ENCODE measurements at places on chromosomes 12 and 14.

DNA sequence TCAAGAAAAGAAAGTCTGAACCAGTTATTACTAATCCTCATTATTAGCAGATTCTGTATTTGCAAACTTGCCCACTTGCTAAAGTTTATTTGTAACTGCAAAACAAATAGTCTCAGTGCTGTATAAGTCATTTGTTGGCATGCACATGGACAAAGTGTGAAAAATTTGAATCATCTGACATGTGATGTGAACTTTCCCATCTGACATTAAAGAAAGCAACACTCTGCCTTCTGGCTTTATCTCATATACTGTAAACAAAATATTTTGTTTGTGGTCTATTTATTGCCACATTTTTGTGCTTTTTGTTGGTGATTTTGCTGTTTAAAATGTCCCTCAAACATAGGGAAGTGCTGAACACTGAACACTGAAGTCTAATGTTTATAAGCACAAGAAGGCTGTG lies 513.8 kb downstream of the RPL10L start:
- no peak for DNase-seq

GRCh38 chr14:73227812-73228781 lies 9.2 kb upstream of the PAPLN start:
- no peak for DNase-seq

- no peak for DNase-seq
Measured at GRCh38 chr14:68932231-68932630, 46.9 kb downstream of the ACTN1 start.

DNA sequence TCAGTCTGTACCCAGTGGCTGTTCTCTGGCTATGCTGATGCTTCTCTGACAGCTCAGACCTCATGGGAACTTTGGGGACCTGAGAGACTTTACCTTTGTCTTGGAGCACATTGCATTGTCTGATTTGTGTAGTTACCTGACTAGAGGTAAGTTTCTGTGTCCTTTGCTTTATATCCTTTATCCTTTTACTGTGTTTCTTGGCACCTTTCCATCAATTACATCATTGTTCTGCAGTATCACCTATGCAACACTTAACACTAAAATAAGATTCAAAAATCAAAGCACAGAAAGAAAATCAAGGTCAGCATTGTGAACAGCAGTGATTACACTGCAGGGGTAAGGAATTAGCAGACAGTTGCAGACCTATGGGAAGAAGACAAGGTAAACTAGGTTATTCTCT lies 43.8 kb downstream of the SLC35F4 start:
- DNase-seq: no peak

DNA sequence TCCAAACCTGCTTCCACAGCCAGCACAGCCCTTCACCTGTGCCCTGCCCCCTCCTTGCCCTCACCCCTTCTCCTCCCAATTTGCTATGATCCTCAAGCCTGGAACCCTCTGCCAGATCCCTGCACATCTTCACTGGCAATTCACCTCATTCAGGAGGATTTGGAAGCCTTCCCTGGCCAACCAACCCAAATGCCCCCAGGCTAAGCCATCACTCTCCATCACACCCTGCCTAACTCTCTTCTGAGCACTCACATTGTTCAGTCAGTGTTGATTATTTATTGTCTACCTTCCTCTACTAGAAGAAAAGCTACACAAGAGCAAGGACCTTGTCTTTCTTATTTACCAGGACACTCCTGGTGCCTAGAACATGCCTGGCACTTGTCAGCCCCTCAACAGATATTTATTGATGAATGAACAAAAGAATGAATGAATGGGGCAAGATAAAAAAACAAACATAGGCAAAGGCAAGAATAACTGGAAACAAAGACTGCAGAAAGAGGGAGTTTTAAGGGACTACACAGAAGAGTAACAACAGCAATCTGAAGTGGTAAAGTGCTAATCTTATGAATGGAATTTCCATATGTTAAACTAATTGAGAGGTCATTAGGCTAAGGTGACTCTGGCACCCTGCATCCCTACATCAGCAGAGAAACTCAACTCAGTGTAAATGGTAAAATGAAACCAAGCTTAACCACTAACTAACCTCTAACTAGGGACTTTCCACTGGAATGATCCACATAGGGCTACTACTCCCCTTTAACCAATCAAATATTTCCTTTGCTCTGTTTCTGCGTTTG lies 33.4 kb downstream of the TMTC1 start:
- DNase-seq: no peak

- no peak for DNase-seq
Measured at GRCh38 chr12:53090105-53090504, 7.4 kb upstream of the IGFBP6 start.

DNA sequence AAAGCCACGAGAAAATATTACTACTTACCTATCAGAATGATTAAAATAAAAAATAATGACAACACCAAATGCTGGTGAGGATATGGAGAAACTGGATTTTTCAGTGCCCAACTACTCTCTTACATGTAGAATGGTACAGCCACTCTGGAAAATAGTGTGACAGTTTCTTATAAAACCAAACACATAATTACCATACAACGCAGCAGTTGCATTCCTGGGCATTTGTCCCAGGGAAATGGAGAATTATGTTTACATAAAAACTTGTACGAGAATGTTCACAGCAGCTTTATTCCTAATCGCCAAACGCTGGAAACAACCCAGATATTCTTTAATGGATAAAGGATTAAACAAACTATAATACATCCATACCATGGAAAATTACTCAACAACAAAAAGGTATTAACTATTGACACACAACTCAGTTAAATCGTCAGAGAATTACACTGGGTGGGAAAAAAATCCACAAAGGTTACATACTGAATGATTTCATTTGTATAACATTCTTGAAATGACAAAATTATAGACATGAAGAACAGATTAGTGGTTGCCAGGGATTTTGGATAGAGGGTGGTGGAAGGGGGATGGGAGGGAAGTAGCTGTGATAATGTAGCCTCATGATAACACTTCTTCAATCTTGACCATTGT lies 35.4 kb downstream of the TAOK3 start:
- no peak for DNase-seq

DNA sequence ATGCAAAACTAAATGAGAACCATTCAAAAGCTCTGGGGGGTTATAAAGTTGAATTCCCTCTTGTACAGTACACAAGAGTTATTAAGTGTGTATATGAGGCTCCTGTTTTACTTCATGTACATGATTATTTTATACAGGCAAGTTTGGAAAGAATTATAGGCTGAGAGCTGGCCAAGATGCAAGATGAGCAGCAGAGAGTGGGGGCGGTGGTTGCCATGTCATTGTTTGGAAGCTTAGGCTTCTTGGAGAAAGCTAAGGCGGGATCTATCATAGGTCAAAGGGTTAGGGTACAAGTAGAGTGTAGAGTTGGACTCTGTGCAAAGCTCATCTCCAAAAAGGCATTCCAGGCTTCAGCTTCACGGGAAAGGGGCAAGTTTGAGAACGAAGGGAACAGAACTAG lies 297.1 kb upstream of the TBX3 start:
- DNase-seq: no peak

GRCh38 chr12:26428420-26428819 lies 233.0 kb downstream of the SSPN start:
- DNase-seq: no peak

GRCh38 chr14:52060080-52060479 lies 8.8 kb downstream of the NID2 start:
- peak; percentile 23 for DNase-seq

GRCh38 chr14:104134061-104134965 lies 4.1 kb upstream of the KIF26A start:
- no peak for DNase-seq

GRCh38 chr12:39224971-39225370 lies 217.9 kb downstream of the KIF21A start:
- no peak for DNase-seq

GRCh38 chr12:89179983-89180382 lies 172.3 kb downstream of the DUSP6 start:
- peak; percentile 26 for DNase-seq

- DNase-seq: no peak
Measured at GRCh38 chr14:90600619-90601018, 203.8 kb downstream of the CALM1 start.

- DNase-seq: no peak
Measured at GRCh38 chr12:62468397-62468796, 1.8 kb downstream of the MON2 start.

DNA sequence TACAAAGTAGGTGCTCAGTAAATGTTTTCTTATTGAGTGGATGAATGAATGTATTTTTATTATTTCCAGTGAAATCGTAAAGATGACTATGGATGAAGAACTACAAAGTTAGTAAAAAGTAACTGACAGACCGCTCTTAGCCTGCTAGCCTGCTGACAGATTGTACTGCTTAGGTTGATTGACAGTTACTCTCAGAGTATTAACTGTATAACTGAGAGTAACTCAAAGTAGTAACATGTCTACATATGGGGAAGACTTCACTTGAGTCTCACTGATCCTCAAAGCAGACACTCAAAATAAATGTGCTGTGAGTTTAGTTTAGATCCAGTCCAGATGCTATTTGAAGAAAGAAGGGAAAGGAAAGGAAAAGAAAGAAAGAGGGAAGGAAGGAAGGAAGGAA lies 272.3 kb upstream of the AMIGO2 start:
- no peak for DNase-seq

DNA sequence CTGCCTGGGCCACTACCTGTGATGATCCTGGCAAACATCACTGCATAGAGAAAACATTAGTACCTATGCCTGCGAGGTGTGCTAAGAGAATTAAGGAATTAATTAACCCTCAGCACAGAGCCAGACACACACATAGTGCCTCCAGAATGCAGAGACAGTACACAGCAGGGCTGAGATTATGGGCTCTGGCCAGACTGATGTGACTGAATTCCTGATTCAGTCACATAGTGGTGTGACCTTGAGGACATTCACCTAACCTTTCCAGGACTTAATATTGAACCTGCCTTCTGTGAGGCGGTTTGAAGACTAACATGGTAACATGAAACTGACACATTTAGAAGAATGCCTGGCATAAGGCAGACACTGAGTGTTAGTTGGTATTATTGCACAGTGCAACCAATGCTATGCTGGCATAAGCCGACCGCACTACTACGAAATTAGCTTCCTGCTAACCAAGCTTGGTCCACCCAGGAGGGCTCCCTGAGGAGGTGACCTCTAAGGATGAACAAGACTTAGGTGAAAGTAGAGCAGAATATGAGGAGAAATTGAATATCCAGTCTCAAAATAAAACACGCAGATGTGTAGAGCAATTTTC lies 32.0 kb upstream of the SELPLG start:
- no peak for DNase-seq

- no peak for DNase-seq
Measured at GRCh38 chr12:3172124-3173007, 95.2 kb downstream of the TSPAN9 start.

DNA sequence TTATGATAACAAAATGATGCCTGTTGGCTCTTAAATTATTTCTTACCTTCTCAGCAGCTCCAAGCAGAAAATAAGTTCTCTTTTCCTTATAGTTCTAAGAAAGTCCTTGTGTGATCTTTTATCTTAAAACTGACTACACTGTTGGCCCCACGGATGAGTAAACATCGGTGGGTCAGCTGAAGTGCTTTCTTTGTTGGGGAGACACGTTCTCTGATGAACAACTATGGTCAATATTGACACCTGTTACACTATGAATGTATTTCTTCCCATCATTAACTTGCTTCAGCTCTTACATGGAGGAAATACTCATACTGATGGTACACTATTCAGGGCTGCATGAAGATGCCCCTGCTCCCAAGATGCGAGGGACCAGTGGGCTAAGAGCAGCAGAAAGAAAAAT lies 110.8 kb upstream of the EEA1 start:
- DNase-seq: no peak

DNA sequence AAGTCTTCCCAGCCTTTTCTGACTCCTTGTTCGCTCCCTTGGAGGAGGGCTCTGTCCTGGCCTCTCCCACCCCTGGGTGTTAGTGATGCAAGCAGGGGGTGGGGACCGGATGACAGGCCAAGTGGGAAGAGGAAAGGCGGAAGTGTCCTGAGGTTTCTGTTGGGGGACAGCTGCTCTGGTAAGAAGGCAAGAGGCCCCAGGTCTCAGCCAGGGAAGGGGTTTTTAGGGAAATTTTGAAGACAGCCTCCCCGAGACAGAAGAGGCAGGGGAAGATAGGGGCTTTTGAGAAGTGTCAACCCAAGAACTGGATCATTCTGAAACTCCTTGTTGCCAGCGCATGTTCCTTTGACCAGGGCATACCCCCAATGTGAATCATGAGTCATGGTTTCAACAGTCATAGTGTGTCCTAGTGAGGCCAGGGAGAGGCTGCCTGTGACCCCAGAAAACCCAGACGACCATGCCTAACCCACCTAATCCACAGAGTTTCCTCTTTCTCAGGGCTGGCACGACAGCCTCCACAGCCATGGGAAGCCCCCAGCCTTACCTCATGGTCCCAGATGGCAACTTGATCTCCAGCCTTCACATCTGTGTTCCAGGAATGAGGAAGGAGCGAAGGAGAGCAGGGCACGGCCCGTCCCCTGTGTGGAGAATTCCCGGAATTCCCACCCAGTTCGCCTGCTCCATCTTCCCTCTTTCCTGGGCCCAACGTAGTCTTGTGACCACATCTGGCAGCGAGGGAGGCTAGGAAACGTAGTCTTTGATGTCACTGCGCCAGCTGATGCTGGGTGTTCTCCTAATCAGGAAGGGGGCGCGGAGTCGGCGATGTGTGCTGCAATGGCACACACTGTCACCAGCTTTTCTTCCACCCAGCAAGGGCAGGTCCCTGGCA lies 4.9 kb upstream of the GPR132 start:
- DNase-seq: no peak

DNA sequence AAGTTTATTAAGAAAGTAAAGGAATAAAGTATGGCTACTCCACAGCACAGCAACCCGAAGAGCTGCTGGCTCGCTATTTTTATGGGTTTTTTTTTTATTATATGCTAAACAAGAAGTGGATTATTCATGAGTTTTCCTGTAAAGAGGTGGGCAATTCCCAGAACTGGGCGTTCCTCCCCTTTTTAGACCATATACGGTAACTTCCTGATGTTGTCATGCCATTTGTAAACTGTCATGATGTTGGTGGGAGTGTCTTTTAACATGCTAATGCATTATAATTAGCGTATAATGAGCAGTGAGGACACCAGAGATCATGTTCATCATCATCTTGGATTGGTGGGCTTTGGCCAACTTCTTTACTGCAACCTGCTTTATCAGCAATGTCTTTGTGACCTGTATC lies 372.5 kb downstream of the ZFP36L1 start:
- DNase-seq: no peak

- no peak for DNase-seq
Measured at GRCh38 chr14:70707138-70708038, 65.7 kb downstream of the TTC9 start.

GRCh38 chr12:81811061-81811777 lies 52.1 kb upstream of the PPFIA2 start:
- no peak for DNase-seq

GRCh38 chr12:93100610-93101009 lies 171.5 kb upstream of the EEA1 start:
- DNase-seq: no peak

- no peak for DNase-seq
Measured at GRCh38 chr12:92029902-92030586, 115.6 kb downstream of the BTG1 start.

- DNase-seq: no peak
Measured at GRCh38 chr12:51953864-51954263, 2.4 kb downstream of the ACVR1B start.

- DNase-seq: no peak
Measured at GRCh38 chr14:59096303-59096702, 92.2 kb upstream of the DAAM1 start.

Data from globus pallidus (tissue), 1 donor.